ENCODE measurements at places on chromosomes 5 and 9. TPM values are rescaled to one million over a fixed set of nuclear protein-coding genes. Genes with fewer than 3 reads are reported as not detected.

Gene ABITRAM
- 6.9 TPM for total RNA-seq

Gene FAM221B
- total RNA-seq: not detected

Gene ABL1
- 34.0 TPM for total RNA-seq

Gene SEPTIN8
- total RNA-seq: 57.3 TPM

DNA sequence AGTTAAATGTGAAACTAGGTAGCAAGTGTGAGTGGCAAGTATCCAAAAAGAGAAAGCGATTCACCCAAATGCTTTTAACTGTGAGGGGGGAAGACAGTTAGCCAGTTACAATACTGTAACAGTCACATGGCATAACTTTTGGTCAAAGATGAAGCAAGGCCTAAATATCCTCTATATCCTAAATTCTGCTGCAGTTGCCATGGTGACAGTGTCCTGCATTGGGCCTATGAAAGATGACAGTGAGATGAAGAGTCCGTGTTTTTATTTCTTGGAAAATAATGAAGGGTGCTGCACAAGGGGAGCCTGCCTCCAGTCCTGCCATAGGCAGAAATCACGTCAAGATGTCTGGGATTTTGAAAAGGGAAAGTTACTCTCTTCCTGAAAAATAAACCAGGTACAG lies 534.6 kb downstream of the NTRK2 start:
- DNase-seq: no peak
- no peak overlapping the region for H3K27ac ChIP-seq

DNA sequence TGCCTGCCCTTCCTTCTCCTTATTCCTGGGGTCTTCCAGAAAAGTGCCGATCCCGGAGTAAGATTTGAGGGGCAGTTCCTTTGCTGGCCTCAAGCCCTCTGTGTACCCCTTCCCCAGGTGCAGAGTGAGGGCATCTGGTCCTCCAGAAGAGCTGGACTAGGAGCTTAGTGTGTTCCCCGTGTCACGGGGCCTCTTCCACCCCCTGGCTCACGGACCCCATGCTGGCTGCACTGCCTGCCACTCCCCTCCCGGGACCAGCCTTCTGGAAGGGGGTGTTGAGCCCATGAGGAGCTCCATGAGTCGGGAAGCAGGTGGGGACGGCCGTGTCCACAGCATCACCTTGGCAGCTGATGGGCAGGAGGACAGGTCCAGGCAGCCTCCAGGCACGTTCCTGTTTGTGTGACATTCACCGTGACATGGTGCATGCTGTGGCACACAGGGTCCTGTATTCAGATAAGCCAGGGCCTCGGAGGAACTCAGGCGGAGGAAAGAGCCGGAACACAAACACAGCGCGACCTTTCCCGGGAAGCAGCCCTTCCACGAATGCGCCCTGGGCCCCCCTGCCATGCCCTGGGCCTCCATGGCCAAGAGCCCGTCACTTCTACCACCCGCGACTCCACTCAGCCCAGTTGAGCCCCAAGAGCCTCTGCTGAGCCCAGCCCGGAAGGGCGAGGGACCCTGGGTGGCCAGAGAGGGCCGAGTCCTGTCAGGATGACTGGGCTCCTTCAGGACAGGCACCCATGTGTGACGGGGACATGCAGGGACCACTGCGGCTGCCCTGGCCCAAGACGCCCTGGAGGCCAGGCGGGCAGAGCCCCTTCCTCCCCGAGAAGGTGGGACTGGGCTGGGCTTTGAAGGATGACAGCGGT lies 5.9 kb upstream of the LCN1 start:
- H3K36me3 ChIP-seq: no peaks in the 10 kb centered on the region
- no peak overlapping the region for H3K27ac ChIP-seq
- H3K27me3 ChIP-seq: peaks cover 20% of the 10 kb centered on the region
- no peak overlapping the region for H3K4me3 ChIP-seq

- no peak overlapping the region for H3K27ac ChIP-seq
- H3K4me3 ChIP-seq: no peak overlapping the region
- H3K36me3 ChIP-seq: peaks cover 29% of the 10 kb centered on the region
- H3K27me3 ChIP-seq: no peaks in the 10 kb centered on the region
Observed at GRCh38 chr5:60630179-60630578, 69.8 kb downstream of the DEPDC1B start.

- H3K4me1 ChIP-seq: no peaks in the 10 kb centered on the region
- peaks cover 4% of the 10 kb centered on the region for H3K36me3 ChIP-seq
- no peak for DNase-seq
Observed at GRCh38 chr5:83146441-83146840, 69.1 kb downstream of the XRCC4 start.

DNA sequence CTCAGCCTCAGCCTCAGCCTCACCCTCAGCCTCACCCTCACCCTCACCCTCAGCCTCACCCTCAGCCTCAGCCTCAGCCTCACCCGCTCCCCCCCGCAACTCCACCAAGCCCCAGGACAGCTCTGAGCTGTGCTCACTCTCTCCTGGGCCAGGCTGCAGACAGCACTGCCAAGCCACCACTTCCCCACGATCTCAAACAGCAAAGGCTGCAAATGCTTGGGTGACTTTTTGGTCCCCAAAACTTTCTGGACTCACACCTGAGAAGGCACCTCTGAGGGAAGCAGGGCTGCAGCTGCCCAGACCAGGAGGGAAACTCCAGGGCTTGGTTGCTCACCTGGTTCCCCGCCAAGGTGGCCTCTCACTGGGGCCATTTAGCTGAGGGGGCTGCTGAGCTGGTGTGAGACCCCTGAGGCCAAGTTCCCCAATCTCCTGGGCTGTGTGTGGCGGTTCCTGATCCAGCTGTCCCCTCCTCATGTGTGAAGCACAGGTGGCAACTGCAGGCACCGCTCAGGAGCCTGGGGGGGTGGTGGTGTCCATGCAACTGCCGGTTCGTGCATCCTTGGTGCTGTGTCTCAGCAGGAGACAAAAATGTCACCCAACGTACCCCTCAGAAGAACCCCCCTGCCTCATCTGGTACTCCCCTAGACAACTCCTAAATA lies 17.8 kb downstream of the MRPL36 start:
- no peak for DNase-seq
- peaks cover 24% of the 10 kb centered on the region for H3K4me1 ChIP-seq
- no peak overlapping the region for H3K27ac ChIP-seq
- H3K4me3 ChIP-seq: no peak overlapping the region
- H3K27me3 ChIP-seq: peaks cover 4% of the 10 kb centered on the region

DNA sequence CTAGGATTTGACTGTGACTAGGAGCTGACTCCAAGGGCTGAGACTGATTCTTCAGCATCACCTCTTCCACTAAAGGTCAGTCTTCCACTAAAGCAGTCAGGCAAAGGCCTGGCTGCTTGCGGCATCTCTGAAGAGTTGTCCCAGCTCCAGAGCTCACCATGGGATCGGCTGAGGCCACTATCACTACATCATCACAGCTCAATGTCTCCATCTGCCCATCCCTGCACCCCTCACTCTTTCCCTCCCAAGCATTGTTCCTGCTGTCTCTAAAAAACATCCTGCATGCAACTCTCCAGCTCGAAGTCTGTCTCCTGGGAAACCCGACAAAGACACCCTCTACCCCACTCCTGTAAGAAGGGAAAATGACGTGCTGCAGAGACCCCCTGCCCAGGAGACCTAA lies 15.5 kb upstream of the WWC1 start:
- no peak overlapping the region for H3K4me3 ChIP-seq
- H3K36me3 ChIP-seq: no peaks in the 10 kb centered on the region
- H3K27ac ChIP-seq: no peak overlapping the region
- peaks cover 5% of the 10 kb centered on the region for H3K27me3 ChIP-seq

DNA sequence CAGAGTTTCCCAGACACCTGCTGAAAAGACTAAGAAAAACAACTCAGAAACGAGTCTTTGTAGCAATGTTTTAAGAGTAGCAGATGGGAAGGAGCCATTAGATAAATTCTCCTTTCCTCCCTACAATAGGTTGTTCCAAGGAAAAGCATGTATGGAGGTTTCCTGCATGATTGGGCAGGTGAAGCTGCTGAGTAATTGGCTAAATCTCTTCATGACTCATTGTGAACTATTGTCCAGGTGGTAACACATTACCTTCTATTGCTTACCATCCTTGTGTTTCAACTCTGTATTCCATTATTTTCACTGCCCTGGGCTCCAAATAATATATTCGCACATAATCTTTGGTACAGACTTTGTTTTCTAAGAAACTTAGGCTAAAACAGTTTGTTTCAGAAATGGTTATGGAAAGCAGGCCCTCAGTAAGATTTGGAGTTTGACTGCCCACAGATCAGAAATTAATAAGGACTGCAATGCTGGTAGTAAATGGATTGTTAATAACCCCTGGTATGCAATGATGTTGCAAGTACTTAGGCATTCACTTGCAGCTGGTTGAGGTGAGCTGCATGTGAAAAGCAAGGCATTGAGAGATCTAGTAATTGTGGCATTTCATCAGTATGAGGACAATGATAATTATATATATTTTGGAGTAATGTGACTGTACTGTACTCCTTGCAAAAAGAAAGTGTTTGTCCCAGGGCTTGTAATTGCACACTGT lies 281.4 kb upstream of the VLDLR start:
- H3K27ac ChIP-seq: no peak overlapping the region
- H3K4me1 ChIP-seq: no peaks in the 10 kb centered on the region
- H3K4me3 ChIP-seq: no peak overlapping the region
- no peaks in the 10 kb centered on the region for H3K36me3 ChIP-seq

- no peaks in the 10 kb centered on the region for H3K27me3 ChIP-seq
- H3K4me3 ChIP-seq: no peak overlapping the region
- no peak overlapping the region for H3K27ac ChIP-seq
- peaks cover 22% of the 10 kb centered on the region for H3K4me1 ChIP-seq
- DNase-seq: no peak
Observed at GRCh38 chr9:112059966-112060320, 115.2 kb downstream of the SUSD1 start.

DNA sequence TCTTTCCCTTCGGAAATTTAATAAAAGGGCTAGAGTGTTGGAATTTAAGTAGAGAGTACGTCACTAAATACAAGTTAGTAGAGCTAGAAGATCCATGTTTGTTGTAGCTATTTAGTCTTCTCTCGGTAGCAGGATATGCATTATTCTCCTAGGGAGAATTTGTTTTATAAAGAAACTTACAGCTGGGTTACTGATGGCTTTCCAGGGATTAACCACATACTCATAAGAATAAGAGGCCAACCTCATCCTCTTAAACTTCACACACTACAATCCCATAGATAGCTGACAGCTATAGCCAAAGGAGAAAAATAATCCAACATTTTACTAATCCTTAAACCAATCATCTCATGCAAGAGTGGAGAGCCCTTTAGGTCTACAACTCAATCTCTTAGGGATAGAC lies 43.0 kb downstream of the TLE1 start:
- H3K27me3 ChIP-seq: no peaks in the 10 kb centered on the region
- DNase-seq: no peak
- no peaks in the 10 kb centered on the region for H3K4me1 ChIP-seq

DNA sequence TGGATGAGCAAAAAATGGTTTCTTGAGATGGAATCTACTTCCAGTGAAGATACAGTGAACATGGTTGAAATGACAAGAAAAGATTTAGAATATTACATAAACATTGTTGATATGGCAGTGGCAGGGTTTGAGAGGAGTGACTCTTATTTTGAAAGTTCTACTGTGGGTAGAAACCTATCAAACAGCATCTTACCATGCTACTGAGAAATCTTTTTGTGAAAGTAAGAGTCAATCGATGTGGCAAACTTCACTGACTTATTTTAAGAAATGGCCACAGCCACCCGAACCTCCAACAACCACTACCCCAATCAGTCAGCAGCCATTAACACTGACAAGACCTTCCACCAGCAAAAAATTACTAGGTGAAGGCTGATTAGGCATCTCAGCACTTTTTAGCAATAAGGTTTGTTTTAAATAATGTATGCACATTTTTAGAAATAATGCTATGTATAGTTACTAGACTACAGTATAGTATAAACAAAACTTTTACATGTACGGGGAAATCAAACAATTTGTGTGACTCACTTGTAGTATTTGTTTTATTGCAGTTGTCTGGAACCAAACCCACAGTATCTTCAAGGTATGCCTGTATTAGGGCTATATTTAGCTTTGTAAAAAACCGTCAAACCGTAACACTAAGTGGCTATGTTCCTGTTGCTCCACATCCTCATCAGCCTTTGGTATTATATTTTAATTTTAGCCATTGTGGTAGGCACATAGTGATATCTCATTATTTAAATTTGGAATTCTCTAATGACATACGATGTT lies 30.6 kb upstream of the ADAMTS6 start:
- no peak for DNase-seq
- peaks cover 12% of the 10 kb centered on the region for H3K4me1 ChIP-seq
- peaks cover 12% of the 10 kb centered on the region for H3K36me3 ChIP-seq
- H3K27me3 ChIP-seq: no peaks in the 10 kb centered on the region
- no peak overlapping the region for H3K4me3 ChIP-seq
- no peak overlapping the region for H3K27ac ChIP-seq

- no peak overlapping the region for H3K27ac ChIP-seq
- peaks cover 14% of the 10 kb centered on the region for H3K36me3 ChIP-seq
- no peak overlapping the region for H3K4me3 ChIP-seq
- H3K4me1 ChIP-seq: peaks cover 40% of the 10 kb centered on the region
- peaks cover 69% of the 10 kb centered on the region for H3K27me3 ChIP-seq
Observed at GRCh38 chr9:22098643-22099332, 89.7 kb upstream of the CDKN2B start.

DNA sequence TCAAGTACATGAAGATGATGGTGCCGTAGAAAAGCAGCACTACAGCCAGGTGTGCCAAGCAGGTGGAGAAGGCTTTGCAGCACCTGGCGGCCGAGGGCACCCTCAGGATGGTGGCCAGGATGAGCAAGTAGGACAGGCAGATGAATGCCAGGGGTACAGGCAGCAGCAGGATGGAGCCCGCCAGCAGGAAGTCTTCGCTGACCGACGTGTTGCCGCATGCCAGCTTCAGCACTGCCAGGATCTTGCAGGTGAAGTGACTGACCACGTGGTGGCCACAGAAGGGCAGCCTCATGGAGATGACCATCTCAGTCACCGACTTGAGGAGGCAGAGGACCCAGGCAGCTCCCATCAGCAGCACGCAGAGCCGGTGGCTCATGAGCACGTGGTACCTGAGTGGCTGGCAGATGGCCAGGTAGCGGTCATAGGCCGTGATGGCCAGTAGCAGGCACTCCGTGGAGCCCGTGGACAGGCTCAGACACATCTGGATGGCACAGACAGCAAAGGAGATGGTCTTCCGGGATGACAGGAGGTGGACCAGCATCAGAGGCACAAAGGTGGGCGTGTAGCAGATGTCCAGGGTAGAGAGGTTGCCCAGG lies 482 bp downstream of the OR13J1 start:
- no peaks in the 10 kb centered on the region for H3K36me3 ChIP-seq
- DNase-seq: no peak
- H3K27me3 ChIP-seq: peaks cover 2% of the 10 kb centered on the region
- no peak overlapping the region for H3K27ac ChIP-seq
- no peaks in the 10 kb centered on the region for H3K4me1 ChIP-seq

- no peak overlapping the region for H3K4me3 ChIP-seq
- peaks cover 50% of the 10 kb centered on the region for H3K27me3 ChIP-seq
- H3K27ac ChIP-seq: no peak overlapping the region
- no peak for DNase-seq
- H3K4me1 ChIP-seq: peaks cover 16% of the 10 kb centered on the region
- no peaks in the 10 kb centered on the region for H3K36me3 ChIP-seq
Observed at GRCh38 chr5:163563112-163563511, 57.7 kb downstream of the MAT2B start.

- DNase-seq: no peak
- H3K36me3 ChIP-seq: no peaks in the 10 kb centered on the region
- no peak overlapping the region for H3K4me3 ChIP-seq
- no peaks in the 10 kb centered on the region for H3K27me3 ChIP-seq
- H3K4me1 ChIP-seq: peaks cover 9% of the 10 kb centered on the region
Observed at GRCh38 chr5:143567583-143568504, 164.4 kb upstream of the NR3C1 start.
